ENCODE measurements at places on chromosomes 4 and X. TPM values are rescaled to one million over a fixed set of nuclear protein-coding genes. Genes with fewer than 3 reads are reported as not detected.
A peak's percentile ranks its signal among the peaks of the same experiment; 100 is the strongest.

Gene TBX22
- 0.26 TPM for total RNA-seq

Gene NSG1
- total RNA-seq: 23.7 TPM

GRCh38 chr4:99382745-99383360, 30.3 kb upstream of the ADH1C start:
- DNase-seq: no peak

DNA sequence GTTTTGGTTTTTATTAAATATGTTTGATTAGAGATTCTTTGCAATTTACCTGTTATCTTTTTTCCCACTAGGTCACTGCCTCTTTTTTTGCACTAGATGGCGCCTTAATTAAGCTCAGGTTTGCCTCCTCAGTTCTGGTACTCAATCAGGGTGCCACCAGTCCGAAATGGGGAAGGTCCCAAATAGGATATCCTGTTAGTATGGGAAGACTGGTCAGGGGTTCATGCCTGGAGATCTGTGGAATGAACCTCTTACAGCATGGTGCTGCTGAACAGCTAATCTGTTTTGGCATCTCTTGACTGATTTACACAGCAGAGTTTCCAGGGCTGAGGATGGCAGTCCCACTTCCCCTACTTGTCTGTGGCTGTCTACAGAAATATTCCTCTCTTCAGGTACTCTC, 24.2 kb upstream of the VSIG1 start:
- DNase-seq: no peak

DNA sequence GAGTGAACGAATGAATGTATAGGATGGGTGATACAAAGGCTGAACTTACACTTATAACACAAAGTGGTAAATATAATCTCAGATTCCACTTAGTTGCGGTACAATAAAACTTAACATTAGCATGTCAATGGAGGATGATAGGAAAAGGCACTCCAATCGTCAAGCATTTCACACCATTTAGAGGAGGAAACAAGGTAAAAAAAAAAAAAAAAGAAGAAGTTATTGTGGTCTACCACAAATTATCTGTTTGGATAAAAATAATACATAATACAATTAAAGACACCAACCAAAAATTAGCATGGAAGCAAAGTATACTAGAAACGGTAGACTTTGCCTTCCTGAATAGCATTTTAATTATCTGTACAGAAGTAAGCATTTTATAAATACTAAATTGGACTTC, 205.5 kb downstream of the PPP3CA start:
- no peak for DNase-seq

DNA sequence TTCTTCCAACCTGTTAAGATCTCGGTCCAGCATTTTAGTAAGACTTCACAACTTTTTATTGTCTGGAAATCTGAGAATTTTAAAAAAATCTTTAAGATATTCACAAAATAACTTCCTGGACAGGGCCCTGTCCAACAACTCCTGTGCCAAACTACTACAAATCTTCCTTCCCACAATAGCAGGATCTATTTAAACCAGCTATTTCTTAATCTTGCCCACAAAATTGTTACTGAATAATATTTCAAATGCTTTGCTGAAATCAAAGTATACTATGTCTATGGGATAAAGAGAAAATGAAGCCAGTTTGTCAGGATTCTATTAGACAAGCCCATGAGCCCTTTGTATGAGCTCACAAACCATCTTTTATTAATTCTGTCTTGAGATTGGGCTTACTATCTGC, 104.1 kb upstream of the DDIT4L start:
- DNase-seq: no peak

DNA sequence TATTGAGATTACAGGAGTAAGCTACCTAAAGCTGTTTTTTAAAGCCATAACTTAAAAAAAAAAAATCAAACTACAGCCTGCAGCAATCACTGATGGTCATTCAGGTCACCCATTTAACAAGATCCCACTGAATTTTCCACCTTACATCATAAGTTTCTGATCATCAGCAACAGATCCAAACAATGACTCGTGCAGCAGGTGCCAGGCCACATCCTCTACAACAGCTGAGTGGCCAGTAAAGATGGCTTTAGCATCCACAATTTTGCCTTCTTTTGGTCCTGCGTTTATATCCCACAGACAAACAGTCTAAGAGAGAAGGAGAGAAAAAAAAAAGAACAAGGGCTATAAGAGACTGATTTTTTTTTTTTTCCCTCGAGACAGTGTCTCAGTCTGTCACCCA, 16.6 kb downstream of the RBBP7 start:
- DNase-seq: no peak

GRCh38 chrX:34126011-34126410, 6.1 kb downstream of the FAM47A start:
- no peak for DNase-seq

- DNase-seq: no peak
Observed at GRCh38 chr4:10587697-10588096, 96.9 kb downstream of the CLNK start.

DNA sequence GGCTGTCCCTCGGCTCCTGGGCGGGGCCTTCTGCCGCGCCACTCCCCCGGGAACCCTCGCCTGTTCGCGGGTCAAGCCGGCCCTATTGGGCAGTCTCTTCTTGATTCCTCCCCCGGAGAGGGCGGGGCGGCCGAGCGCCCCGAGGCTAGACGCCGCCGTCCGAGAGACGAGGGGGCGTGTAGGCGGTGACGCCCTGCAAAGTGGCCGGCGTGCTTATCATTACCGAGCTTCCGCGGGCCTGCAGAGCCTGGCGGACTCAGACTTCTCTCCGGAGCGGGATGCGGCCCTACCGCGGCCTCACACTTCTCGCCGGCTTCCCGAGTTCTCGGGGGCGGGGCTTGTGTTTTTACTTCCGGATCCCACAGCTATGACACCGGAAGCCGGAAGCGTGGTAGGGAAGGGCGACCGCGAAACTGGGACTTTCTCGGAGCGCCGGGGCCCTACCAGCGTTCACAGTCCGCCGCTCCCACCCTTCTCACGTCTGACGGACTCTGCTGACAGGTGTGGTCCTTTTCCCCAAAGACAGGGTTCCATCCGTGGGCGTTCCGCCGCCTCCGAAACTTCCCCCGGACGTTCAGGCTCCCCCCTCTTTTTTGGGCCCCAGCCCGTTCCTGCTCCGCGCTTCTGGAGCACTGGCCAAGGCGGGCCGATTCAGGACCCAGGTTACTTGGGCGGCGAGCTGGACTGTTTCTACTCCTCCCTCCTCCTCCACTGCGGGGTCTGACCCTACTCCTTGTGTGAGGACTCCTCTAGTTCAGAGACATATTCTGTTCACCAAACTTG, at the start of gene IKBKG:
IKBKG (plus strand) TSS at position 376 of the 783 bp plus-strand sequence. CDS start 4,383 bp downstream, outside the sequence.
- DNase-seq: peak; percentile 77

DNA sequence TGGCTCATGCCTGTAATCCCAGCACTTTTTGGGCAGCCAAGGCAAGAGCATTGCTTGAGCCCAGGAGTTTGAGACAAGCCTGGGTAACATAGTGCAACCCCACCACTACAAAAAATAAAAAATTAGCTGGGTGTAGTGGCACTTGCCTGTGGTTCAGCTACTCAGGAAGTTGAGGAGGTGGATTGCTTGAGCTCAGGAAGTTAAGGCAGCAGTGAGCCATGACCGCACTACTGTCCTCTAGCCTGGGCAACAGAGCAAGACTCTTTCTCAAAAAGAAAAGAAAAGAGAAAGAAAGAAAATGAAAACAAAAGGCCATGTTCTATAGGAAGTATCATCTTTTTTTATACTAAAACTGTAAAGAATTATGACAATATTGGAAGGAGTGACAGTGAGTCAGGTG, 38.5 kb downstream of the NEK1 start:
- no peak for DNase-seq

DNA sequence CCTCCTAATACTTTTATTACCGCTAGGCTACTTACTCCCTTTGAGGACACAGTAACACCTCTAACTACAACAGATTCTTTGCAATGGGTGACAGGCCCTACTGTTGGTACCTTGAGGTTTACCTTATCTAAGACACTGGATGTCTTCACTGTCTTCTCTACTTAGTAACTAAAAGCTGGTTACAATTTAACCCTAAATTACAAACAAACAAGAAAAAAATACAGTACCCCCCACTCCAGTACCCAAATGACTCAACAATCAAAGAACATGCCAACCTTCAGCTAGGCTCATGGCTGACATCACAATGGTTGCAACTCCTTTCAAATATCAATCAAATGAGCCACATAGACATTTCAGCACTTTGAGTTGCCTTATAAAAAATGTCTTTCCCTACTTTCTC, 198.0 kb downstream of the GUCY2F start:
- DNase-seq: no peak

DNA sequence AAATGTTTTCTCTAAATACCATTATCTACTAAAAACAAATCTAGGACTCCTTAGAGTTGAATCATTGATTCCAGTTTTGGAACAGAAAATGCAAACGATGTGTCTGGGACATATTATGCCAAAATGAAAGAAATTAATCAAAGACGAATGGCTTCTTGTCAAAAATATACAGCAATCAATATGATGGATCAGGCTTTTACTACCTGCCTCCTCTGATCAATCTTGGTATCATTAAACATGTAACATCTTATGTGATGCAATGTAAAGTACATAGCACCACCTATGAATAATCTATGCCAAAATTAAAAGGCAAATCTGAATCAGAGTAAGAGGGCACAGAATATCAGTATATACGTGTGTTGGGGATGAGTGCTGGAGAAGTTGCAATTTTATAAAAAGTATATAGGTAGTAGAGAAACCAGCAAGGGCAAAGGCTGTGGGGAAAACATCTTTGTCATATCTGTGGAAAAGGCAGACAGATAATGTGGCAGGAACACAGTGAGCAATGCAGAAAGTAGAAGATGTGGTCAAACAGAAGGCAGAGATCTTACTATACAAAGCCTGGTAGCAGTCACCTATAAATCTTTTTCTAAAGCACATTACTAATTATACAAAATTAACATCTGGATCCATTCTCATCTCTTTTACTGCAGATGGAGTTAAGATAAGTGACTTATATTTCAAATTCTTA, 152.7 kb downstream of the ANTXR2 start:
- no peak for DNase-seq

GRCh38 chr4:142386856-142387255, 459.2 kb downstream of the INPP4B start:
- DNase-seq: no peak

DNA sequence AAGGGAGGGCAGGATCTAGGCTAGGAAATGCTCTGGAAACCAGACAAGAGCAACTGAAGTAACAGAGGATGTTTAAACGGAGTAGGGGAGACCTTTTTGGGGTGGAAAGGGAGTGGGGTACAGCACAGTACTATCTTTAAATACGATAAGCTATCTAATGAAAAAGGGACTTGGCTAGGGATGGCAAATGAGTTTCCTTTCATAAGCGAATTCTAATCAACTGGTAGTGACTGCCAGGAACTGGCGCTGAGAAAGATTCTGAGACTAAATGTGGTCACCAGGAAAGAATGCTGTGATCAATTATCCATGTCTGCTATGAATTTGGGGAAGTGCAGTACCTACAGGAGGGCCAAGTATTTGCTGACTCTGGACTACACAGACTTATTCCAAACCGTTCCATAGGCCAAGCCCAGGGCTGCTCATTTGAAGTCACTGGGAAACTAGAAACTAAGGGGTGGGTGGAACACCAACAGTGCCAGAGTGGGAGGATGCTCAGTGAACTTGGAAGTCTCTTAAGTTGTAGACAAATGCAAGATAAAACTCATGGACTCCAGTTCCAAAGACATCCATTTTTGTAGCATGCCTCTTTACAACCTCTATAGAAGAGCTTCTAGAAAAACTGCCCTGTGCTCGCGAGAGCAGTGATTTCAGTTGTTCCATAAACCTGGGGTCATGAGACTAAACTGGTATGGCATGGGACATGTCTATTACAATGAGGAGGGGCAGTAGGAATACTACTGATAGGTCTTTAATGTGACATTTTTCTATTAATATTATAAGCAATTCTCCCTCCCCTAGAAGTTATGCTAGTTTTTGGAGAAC, 2.0 kb downstream of the TRAPPC2 start:
- no peak for DNase-seq

- no peak for DNase-seq
Observed at GRCh38 chrX:96861661-96862060, 22.0 kb upstream of the RPA4 start.

GRCh38 chr4:183038436-183038835, 60.6 kb upstream of the WWC2 start:
- DNase-seq: no peak

GRCh38 chrX:31057291-31057690, 14.6 kb downstream of the FTHL17 start:
- no peak for DNase-seq

DNA sequence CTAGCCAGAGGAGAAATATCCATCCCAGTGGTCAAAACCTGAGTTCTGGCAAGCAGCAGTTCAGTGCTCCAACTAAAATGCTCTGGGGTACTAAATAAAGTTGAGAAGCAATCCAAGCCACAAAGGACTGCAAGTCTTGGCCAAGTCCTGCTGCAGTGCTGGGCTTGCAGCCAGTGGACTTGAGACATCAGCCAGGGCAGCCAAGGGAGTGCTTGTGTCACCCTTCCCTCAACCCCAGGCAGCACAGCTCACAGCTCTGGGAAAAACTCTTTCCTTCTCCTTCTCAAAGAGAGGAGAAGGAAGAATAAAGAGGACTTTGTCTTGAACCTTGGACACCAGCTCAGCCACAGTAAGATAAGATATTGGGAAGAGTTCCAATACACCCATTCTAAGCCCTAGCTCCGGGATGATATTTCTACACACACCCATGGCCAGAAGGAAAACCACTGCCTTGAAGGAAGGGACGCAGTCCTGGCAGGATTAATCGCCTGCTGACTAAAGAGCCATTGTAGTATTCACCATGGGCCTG, 99.8 kb downstream of the PTCHD1 start:
- no peak for DNase-seq

GRCh38 chr4:83870328-83870950, 334.5 kb downstream of the GPAT3 start:
- DNase-seq: no peak

DNA sequence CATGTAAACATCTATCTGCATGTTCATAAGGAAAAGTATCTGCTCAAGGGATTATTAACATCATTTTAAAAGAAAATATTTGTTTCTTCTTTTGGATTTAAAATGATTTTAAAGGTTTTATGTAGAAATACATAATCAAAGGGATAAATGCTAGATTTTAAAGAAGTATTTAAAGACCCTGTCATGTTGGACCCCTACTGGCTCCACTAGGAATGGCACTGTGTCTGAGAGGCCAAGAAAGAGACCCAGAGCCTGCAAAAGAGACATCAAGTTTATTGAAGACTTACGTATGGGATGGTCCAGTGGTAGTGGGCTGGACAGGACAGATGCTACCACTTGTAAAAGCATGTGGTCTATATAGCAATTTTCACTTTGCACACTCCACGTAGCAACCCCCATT, 78.7 kb upstream of the PCDH18 start:
- DNase-seq: peak; percentile 41

DNA sequence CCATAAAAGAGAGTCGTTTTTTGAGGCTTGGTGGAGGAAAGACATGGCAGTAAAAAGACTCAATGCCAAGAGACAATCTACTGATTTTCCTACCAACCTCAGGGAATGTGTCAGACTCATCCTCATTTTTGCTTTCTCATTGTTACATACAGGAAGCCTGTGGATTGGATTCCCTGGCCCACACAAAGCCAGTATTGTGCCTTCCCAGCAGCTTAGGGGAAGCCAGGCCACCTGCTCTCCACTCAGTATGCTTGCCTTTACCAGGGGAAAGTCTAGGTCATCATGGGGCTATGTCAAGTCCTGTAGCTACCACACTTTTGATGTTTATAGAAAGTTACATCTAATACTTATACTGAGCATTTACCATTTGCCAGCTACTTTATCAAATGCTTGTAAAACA, 11.0 kb downstream of the BMX start:
- DNase-seq: no peak

Measured in neural crest cell (in vitro differentiated cells).